ENCODE measurements at places on chromosomes 7 and 10. TPM values are rescaled to one million over a fixed set of nuclear protein-coding genes. Genes with fewer than 3 reads are reported as not detected.

DNA sequence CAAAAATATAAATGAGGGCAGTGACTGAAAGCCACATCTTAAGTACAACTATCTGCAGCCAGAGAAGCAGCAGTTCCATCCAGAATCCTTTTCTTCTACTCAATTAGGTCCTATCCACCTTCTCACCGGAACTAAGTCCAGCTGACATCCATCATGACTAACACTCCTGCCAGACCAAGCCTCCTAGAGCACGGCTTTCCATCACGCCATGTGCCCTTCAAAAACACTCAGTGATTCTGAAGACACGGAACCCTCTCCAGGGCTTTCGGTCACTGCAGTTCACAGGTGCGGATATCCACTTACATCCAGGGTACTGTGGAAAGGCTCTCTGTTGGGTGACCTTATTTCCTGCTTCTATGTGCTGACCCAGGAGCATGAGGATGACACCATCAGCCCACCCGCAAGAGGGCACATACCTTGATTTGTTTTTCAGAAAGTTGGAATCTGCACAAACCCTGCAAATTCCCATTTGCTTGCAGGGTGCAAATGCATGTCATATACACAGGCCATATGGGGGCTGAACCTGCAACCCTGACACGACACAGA, 64.3 kb downstream of the FAM171A1 start:
- DNase-seq, result no peak
- peaks cover 4% of the 10 kb centered on the region for H3K27me3 ChIP-seq
- H3K4me1 ChIP-seq, result no peaks in the 10 kb centered on the region
- no peak overlapping the region for H3K27ac ChIP-seq

DNA sequence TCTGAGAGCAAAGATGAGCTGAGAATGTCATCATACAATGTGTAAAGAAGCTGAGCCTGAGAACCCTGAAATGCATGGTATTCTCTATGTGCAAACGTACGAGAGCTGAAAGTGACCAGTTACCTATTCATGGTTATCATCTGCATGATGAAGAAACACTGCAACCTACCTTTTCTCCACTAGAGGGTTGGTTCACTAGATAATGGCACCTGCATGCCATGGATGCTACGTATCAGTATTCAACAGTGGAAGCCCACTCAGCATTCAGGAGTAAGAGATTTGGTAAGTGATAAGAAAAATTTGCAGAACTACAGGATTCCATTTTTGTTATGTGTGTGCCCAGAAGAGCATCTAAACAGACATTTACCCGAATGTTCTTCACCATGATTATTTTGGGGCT, 145.4 kb downstream of the PTPRN2 start:
- no peak for DNase-seq
- no peaks in the 10 kb centered on the region for H3K27me3 ChIP-seq
- H3K4me3 ChIP-seq, result no peak overlapping the region
- H3K36me3 ChIP-seq, result no peaks in the 10 kb centered on the region
- no peak overlapping the region for H3K27ac ChIP-seq
- H3K4me1 ChIP-seq, result no peaks in the 10 kb centered on the region

DNA sequence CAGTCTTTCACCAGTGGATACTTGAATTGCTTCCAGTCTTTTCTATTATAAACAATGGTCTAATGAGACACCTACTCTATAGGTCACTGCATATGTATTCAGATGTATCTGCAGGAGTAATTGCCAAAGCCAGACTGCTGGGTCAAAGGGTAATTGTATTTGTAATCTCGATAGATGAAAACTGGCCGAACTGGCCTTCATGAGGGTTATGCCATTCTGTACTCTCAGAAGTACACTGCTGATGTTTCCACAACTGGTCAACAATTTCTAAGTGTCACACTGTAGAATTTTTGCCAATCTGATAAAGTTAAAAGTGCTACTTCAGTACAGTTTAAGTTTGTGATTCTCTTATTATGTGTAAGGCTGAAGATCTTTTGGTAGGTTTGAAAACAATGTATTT, 64.6 kb downstream of the JAZF1 start:
- no peak overlapping the region for H3K4me3 ChIP-seq
- DNase-seq, result no peak
- no peaks in the 10 kb centered on the region for H3K4me1 ChIP-seq
- peaks cover 9% of the 10 kb centered on the region for H3K27me3 ChIP-seq
- no peaks in the 10 kb centered on the region for H3K36me3 ChIP-seq
- H3K27ac ChIP-seq, result no peak overlapping the region

DNA sequence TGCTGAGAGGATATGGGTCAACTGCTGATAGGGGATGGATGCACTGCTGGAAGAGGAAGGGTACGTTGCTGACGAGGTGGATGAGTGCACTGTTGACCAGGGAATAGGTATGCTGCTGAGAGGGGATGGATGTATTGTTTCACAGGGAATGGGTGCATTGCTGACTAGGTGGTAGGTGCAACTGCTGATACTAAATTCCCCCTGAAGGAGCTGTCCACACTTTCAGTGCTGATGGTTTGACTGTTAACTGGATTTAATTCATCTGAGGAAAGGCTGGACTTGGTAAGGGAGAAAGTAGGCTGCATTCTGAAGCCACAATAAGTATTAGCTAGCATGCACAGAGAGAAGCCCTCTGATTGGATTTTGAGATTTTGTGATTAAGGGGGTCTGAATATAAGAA, 1196.8 kb upstream of the PHF14 start:
- H3K4me1 ChIP-seq, result no peaks in the 10 kb centered on the region
- DNase-seq, result no peak
- H3K4me3 ChIP-seq, result no peak overlapping the region
- H3K36me3 ChIP-seq, result no peaks in the 10 kb centered on the region

SYT15 gene
- total RNA-seq, result 1.5 TPM

DNA sequence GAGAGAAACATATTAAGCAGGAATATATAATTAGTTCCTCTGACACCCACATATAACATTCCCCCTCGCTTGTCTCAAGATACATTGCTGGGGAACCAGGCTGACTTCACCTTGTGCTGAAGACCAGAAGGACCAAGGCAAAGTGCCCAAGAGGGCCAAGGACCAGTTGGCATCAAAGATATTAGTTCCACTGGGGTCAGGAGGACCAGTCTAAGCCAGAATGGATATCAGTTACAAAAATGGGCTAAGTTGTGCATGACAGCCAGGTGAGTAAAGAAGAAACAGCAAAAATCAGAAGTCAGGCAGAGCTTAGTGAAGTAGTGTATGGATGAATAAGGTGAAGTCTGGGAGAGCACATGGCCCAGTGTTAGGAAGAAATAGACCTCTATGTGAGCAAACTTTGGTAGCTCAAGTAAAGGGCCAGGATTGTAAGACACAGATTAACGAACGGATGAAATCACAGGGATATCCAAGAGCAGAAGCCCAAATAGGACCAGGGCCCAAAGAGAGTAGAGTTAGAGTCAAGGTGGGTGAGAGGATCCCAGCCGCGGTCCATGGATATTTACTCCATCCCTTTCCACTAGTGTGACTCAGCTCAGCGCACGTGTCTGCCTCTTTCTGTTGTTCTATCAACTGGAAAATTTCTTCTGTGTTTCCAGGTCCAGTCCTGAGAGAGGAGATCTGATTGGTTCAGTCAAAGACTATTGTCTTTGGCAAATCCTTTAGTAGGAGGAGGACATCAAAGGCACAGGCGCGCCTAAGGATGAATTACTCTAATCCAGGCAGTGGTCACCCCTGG, 5.0 kb downstream of the CALD1 start:
- peaks cover 7% of the 10 kb centered on the region for H3K4me1 ChIP-seq
- H3K27me3 ChIP-seq, result no peaks in the 10 kb centered on the region
- H3K27ac ChIP-seq, result no peak overlapping the region
- H3K4me3 ChIP-seq, result no peak overlapping the region
- no peaks in the 10 kb centered on the region for H3K36me3 ChIP-seq
- DNase-seq, result no peak

MYOZ1 gene
- total RNA-seq, result not detected

GRCh38 chr7:66558660-66559465, 69.8 kb upstream of the KCTD7 start:
- H3K27me3 ChIP-seq, result no peaks in the 10 kb centered on the region
- no peak overlapping the region for H3K4me3 ChIP-seq
- DNase-seq, result no peak
- H3K4me1 ChIP-seq, result peaks cover 1% of the 10 kb centered on the region
- peaks cover 33% of the 10 kb centered on the region for H3K36me3 ChIP-seq

- H3K4me1 ChIP-seq, result no peaks in the 10 kb centered on the region
- H3K27ac ChIP-seq, result no peak overlapping the region
- no peak for DNase-seq
- H3K4me3 ChIP-seq, result no peak overlapping the region
These were observed 63.3 kb upstream of the ELMO1 start for GRCh38 chr7:37511915-37512314.

- peaks cover 13% of the 10 kb centered on the region for H3K27me3 ChIP-seq
- H3K4me1 ChIP-seq, result no peaks in the 10 kb centered on the region
These were observed 57.3 kb upstream of the ZEB1 start for GRCh38 chr10:31261511-31262311.

GPR15LG gene
- total RNA-seq, result not detected

- no peak overlapping the region for H3K4me3 ChIP-seq
- no peak for DNase-seq
- H3K27me3 ChIP-seq, result no peaks in the 10 kb centered on the region
- peak overlapping the region; percentile 26 for H3K27ac ChIP-seq
These were observed 11.8 kb downstream of the UBN2 start for GRCh38 chr7:139242741-139243281.

DNA sequence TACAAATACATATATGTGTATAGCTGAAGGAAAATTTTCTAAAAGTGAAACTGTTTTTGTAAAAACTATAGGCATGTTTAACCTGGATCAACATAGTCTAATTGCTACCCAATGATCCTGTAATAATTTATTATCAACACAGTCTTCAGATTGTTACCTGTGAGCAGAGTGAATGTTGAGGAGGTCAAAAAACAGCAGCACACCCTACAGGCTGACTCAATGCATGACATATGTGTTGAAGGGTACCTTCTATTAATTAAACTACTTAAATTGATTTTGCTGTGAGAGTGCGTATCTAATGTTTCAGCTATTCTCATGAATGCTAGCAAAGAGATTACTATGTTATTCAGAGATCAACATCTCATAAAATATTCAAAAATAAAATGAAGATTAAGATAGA, 411.4 kb downstream of the TNS3 start:
- no peak overlapping the region for H3K4me3 ChIP-seq
- H3K4me1 ChIP-seq, result no peaks in the 10 kb centered on the region
- no peaks in the 10 kb centered on the region for H3K27me3 ChIP-seq
- no peak for DNase-seq

H2BK1 gene
- total RNA-seq, result not detected

GRCh38 chr10:123988694-123989093, 97.1 kb upstream of the CPXM2 start:
- H3K27me3 ChIP-seq, result peaks cover 45% of the 10 kb centered on the region
- no peak for DNase-seq
- no peaks in the 10 kb centered on the region for H3K4me1 ChIP-seq
- H3K27ac ChIP-seq, result no peak overlapping the region
- H3K36me3 ChIP-seq, result no peaks in the 10 kb centered on the region

- H3K4me1 ChIP-seq, result peaks cover 20% of the 10 kb centered on the region
- H3K27ac ChIP-seq, result peak overlapping the region; percentile 77
- H3K4me3 ChIP-seq, result peak overlapping the region; percentile 84
- no peak for DNase-seq
These were observed 619 bp upstream of the LMTK2 start for GRCh38 chr7:98105942-98106544.

CLEC2L gene
- total RNA-seq, result not detected

MMD2 gene
- not detected for total RNA-seq

- DNase-seq, result no peak
- peaks cover 54% of the 10 kb centered on the region for H3K4me1 ChIP-seq
- H3K36me3 ChIP-seq, result peaks cover 27% of the 10 kb centered on the region
- no peaks in the 10 kb centered on the region for H3K27me3 ChIP-seq
These were observed 674 bp upstream of the OSBPL3 start for GRCh38 chr7:24980534-24981170.

- H3K27ac ChIP-seq, result no peak overlapping the region
- peaks cover 10% of the 10 kb centered on the region for H3K36me3 ChIP-seq
These were observed 34.6 kb downstream of the ANXA8 start for GRCh38 chr10:47449102-47449978.

TRIM73 gene
- total RNA-seq, result 6.4 TPM

OGDHL gene
- 3.7 TPM for total RNA-seq

DNA sequence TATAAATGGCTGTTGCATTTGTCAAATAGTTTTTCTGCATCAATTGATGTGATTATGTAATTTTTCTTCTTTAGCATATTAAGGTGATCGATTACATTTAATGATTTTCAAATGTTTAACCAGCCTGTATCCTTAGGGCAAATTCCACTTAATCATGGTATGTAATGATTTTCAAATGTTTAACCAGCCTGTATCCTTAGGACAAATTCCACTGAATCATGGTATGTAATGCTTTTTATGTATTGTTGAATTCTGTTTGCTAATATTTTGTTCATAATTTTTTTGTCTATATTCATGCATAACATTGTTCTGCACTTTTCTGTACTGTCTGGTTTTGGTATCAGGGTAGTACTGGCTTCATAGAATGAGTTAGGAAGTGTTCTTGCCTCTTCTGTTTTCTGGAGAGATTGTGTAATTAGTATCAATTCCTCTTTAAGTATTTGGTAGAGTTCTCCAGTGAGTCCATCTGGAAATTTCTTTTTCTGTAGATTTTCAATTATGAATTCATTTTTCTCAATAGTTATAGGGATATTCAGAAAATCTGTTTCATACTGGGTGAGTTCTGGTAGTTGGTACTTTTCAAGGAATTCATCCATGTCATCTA, 393.2 kb upstream of the FOXK1 start:
- peaks cover 3% of the 10 kb centered on the region for H3K4me1 ChIP-seq
- no peak for DNase-seq
- no peak overlapping the region for H3K4me3 ChIP-seq
- H3K27me3 ChIP-seq, result no peaks in the 10 kb centered on the region
- no peaks in the 10 kb centered on the region for H3K36me3 ChIP-seq
- no peak overlapping the region for H3K27ac ChIP-seq

DNA sequence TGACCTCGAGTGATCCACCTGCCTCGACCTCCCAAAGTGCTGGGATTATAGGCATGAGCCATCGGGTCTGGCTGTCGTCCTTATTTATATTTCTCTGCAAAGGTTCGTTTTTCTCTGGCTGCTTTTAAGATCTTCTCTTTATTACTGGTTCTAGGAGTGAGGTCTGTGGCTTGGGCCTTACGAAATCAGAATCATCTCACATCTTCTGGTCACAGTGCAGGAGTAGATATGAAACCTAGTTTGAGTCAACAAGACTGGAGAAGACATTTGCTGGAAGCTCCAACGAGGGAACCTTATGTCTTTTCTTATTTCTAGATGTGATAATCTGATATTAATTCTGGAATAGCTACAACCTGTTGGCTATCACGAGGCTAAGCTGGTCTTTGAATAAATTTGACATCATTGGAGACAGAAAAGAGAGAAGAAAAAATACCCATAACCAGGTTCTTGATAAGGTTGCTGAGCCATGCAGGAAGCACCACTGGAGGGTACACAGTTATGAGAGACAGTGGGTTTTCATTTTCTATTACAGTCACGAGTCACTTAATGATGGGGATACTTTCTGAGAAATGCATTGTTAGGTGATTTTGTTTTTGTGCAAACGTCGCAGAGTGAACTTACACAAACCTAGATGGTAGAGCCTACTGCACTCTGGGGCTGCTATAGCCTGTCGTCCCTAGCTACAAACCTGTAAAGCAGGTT, 25.6 kb upstream of the IL15RA start:
- peaks cover 48% of the 10 kb centered on the region for H3K4me1 ChIP-seq
- H3K27ac ChIP-seq, result peak overlapping the region; percentile 85
- peaks cover 31% of the 10 kb centered on the region for H3K36me3 ChIP-seq
- no peak for DNase-seq
- H3K4me3 ChIP-seq, result peak overlapping the region; percentile 28

All from activated T-helper 2 cell treated with anti-CD3 and anti-CD28 coated beads, Interferon-gamma antibody, Interleukin-2, Interleukin-4, amounts not matched to agents 10 μg/mL and 5 μg/mL and 100 μg/mL, durations not matched to agents 14 hours and 24 hours and 36 hours (primary cell).